ENCODE measurements at places on chromosomes 3 and 15.

GRCh38 chr15:101396484-101397261 lies 92.8 kb downstream of the PCSK6 start:
- DNase-seq = no peak

- DNase-seq = no peak
Measured at GRCh38 chr3:62571916-62572315, 198.6 kb upstream of the FEZF2 start.

- DNase-seq = no peak
Measured at GRCh38 chr3:98032265-98032664, 2.9 kb downstream of the GABRR3 start.

GRCh38 chr3:179812096-179812382 lies 159.2 kb downstream of the USP13 start:
- no peak for DNase-seq

GRCh38 chr15:35484231-35484945 lies 61.6 kb downstream of the DPH6 start:
- no peak for DNase-seq

DNA sequence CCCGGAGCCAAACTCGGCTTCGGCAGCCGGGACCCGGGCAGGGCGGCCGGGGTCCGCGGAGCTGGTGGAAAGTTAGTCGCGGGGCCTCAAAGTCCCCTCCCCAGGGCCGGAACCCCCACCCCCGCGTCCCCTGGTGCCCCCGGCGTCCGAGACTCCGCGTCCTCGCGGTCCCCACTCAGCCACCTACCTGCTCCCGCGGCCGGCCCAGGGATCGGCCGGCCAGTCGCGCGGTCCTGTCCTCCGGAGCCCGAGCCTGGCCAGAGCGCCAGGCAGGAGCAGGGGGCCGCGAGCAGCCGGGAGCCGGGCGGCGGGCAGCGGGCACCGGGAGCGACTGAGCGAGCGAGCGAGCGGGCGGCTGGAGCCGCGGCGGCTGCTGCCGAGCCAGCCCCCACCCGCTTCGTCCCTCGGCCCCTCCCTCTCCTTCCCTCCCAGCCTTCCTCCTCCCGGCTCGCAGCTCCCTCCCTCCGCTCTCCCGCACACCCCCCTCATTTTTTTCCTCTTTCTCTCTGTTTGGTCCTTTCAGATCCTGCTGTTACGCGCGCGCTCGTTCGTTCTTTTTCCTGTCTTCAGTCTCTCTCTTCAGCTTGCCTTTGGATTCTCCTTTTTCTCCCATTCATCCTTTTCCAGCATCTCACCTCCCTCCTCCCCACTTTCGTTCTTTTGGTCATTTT lies at the start of gene MEGF11:
MEGF11 (minus strand) TSS at position 333 of the 671 bp plus-strand sequence. CDS start 125,347 bp downstream, outside the sequence.
- DNase-seq = no peak

DNA sequence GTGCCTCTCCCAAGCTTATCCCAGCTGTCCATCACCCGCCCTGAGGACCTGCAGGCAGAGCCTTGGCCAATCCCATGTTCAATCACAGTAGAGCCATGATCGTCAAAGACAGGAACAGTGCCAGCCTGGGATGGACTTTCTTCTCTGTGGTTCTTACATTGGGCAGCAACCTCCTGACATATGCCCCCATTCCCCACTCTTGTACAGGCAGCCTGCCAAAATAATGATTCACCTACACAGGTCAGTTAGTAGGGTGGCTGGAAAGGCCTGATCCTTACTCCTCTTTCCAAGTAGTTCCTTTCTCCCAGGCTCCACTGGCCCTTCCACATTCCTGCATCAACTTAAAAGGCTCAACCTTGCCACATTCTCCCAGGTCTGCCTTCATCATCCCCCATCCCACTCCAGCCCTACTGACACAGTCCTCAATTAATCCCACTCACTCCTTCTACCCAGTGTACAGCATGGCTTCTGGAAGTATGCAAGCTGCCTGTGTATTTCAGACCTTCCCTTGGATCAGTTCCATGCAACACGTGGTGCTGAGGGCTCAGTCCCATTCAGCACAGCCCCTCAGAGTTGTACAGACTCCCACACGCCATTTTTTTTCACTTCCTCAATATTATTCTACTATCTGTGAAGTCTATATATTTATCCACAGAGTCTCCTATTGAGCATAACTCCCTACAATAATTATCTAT lies 189.8 kb downstream of the NTRK3 start:
- DNase-seq = no peak

Data from activated CD8-positive, alpha-beta memory T cell treated with anti-CD3 and anti-CD28 coated beads for 1 hour (primary cell).